Thoracic aorta (tissue), 2 donors: ENCODE measurements at places on chromosomes 11 and 22.
A peak's percentile ranks its signal among the peaks of the same experiment; 100 is the strongest.

DNA sequence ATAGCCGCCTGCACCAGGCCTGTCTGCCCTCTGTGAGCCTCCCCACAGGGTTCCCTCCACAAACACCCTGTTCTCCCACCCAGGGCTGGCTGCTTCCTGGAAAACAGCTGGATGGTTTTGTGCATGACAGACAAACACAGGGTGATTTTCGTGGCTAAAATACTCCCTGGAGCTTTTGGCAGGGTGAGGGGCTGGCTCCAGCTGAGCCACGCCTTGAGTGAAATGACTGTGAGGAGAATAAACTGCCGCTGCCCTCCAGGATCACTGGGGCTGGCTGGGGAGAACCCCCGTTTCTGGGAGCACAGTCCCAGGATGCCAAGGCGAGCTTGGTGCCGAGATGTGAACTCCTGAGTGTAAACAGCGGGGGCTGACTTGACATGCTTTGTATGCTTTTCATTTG, 20.3 kb upstream of the PPP6R3 start:
- peaks cover 13% of the 10 kb centered on the region for H3K4me1 ChIP-seq
- DNase-seq: no peak
- no peak overlapping the region for H3K27ac ChIP-seq
- no peak overlapping the region for H3K4me3 ChIP-seq

DNA sequence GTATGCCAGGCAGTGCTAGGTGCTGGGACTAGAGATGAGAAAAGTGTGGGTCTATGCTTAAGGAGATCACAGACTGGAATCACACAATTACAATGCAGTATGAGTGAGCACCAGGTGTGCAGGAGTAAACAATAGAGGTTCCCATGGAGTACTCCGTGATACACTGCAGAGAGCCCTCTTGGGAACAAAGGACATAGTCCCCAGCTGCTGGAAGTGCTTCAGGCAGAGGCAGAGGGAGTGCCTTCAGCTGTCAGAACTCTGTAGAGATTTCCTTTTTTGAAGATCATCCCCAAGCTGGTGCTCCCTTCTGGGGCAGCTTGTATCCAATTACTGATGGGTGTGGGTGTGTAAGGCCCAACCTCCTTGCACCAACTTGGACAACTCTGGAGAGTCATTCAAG, 143.5 kb upstream of the PLET1 start:
- no peaks in the 10 kb centered on the region for H3K36me3 ChIP-seq
- no peak for DNase-seq
- no peak overlapping the region for H3K27ac ChIP-seq
- H3K27me3 ChIP-seq: no peaks in the 10 kb centered on the region
- no peaks in the 10 kb centered on the region for H3K4me1 ChIP-seq

GRCh38 chr11:16378906-16379305, 22.6 kb upstream of the SOX6 start:
- H3K4me1 ChIP-seq: no peaks in the 10 kb centered on the region
- H3K4me3 ChIP-seq: no peak overlapping the region
- no peak for DNase-seq
- no peaks in the 10 kb centered on the region for H3K27me3 ChIP-seq
- H3K36me3 ChIP-seq: no peaks in the 10 kb centered on the region
- H3K27ac ChIP-seq: no peak overlapping the region

DNA sequence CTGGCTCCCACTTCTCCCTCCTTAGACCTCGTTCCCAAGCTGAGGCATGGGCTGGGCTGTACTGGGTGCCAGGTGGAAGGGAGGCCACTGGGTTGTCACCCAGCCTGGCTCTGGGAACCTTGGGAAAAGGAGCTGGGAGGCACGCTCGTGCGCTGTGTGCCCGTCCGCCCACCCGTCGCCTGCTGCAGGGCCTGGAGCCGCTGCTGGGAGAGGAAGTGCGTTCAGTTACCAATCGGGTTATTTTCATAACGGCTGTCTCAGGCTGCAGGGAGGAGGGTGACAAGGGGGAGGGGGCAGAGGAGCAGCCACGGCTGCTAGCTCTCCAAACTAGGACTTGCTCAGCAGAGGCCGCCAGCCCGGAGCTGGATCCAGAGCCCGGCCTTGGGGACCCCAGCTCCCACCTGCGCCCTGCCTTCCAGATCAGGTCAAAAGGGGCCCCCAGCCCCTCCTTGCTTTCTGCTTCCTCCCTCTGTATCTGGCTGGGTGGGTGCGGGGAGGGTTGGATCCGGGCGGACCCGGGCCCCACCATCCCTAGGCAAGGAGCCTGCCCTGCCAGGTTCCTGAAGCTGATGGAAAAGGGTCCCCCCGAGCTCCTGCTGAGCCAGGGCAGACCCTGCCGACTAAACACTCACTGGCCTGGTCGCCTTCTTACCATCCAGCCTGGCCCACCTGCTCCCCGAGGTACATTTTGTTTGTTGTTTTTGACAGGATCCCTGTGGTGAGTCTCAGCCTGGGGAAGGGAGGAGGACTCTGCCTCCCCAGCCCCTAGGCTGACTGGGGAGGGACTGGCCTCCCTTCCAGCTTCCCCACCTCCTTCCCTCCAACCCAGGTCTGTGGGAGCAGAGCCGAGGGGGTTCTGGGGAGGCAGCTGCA, 14.3 kb downstream of the DGKZ start:
- peak overlapping the region; percentile 16 for H3K27ac ChIP-seq
- DNase-seq: no peak
- H3K4me3 ChIP-seq: peak overlapping the region; percentile 61
- H3K36me3 ChIP-seq: no peaks in the 10 kb centered on the region
